Lung (tissue), 17 donors: ENCODE measurements at places on chromosomes 1 and 21. TPM values are rescaled to one million over a fixed set of nuclear protein-coding genes. Genes with fewer than 3 reads are reported as not detected.

DNA sequence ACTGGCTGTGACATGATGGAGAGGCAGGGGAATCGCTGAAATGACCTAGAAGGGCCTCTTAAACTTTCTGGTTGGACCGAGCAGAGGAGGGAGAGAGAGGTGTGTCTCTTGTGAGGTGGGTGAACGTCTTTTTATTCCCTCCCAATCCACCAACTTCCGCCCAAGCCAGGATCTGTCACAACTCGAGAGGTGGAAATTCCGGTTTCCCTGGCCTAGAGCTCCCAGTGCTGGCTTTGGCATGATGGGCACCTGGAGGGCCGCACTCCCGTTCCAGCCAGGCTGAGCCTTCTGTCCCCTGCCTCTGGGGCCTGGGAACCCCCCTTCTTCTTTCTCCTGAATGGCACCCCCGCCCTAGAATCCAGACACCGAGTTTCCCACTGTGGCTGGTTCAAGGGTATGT lies at the start of gene SEMA4A:
Gene SEMA4A (plus strand): TSS at position 224 of the 400 bp plus-strand sequence. CDS start 994 bp downstream, outside the sequence.
- no peaks in the 10 kb centered on the region for H3K4me1 ChIP-seq
- DNase-seq, result peak; percentile 70
- H3K27ac ChIP-seq, result no peak within 1 kb of the TSS

DNA sequence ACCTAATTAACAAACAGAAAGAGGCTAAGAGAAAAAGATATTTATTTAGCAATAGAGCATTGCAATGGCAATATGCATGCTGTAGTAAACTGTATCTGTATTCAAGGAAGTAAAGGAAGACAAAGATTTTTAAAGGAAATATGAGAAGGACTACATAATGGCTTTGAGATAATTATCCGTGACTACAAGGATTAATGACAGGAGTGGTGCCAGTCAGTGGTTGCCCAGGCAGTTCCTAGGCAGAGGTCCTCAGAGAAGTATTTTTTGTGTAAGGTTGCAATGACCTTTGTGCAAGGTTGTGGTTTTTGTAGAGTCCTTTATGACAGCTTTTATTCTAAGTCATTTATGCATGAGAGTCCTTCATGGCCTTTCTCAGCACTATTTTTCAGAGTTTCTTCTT lies 711.1 kb upstream of the CHRM3 start:
- no peaks in the 10 kb centered on the region for H3K27me3 ChIP-seq
- no peaks in the 10 kb centered on the region for H3K4me1 ChIP-seq
- no peak overlapping the region for H3K27ac ChIP-seq

DNA sequence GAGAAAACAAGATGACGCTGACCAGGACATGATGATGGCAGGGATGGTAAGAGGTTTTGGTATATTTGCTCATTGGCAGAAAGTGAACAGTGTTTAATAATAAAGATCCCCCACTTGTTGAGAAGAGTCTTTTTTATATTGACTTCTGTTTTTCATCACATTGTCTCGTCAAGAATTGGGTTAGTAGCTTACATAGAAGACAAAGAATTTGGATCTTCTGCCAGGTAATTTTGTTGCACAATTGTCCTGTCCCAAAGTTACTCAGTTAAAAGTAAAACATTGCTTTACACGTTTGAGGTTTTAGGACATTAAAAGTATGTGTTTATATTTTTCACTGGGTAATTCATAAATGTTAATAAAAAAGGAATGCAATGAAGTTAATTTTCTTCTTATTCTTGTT lies 48.3 kb upstream of the LAMC2 start:
- no peak for DNase-seq
- no peaks in the 10 kb centered on the region for H3K27me3 ChIP-seq
- peaks cover 55% of the 10 kb centered on the region for H3K36me3 ChIP-seq
- H3K4me3 ChIP-seq, result no peak overlapping the region

GRCh38 chr1:162347281-162347680 lies 29.4 kb downstream of the SPATA46 start:
- H3K27me3 ChIP-seq, result no peaks in the 10 kb centered on the region
- H3K4me3 ChIP-seq, result peak overlapping the region; percentile 10
- peaks cover 3% of the 10 kb centered on the region for H3K4me1 ChIP-seq
- DNase-seq, result no peak

The ST6GALNAC5 gene
- 23.0 TPM for total RNA-seq
